ENCODE measurements at places on chromosomes 6 and 20.

DNA sequence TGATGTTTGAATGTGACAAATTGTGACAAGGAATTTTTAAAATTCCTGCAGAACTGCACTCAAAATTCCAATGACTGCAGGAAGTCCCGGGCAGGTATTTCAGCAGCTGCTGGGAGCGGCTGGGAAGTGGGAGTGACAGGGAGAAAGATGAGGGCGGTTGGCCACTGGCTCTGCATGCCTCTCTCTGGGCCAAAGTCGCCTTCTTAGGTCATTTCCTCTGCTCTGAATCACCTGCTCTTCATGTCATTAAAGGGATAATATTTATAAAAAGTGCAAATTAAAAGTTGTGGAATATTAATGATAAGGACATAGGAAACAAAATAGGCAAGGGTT is 43.9 kb downstream of the RAMACL start:
- DNase-seq = peak; percentile 85

- no peak for DNase-seq
These were observed 106.1 kb downstream of the CDC5L start for GRCh38 chr6:44493593-44493992.

DNA sequence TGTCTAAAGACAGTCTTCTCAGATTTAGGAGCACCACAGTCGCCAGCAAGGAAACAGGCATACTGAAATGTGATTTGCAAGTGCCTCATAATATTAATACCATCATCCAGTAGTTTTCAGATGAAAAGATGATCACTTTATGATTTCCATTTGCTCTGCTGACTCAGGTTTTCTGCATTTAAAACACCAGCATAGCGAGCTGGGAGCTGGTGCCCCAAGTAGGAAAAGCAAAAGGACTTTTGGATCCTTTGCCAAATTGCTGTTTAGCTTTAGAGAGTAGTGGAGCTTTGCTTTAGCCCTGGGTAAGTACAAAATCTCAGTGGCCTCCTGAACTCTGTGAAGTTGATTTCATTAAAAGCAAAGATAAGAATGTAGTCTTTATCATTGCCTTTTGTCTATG is 78.5 kb downstream of the JAG1 start:
- no peak for DNase-seq

DNA sequence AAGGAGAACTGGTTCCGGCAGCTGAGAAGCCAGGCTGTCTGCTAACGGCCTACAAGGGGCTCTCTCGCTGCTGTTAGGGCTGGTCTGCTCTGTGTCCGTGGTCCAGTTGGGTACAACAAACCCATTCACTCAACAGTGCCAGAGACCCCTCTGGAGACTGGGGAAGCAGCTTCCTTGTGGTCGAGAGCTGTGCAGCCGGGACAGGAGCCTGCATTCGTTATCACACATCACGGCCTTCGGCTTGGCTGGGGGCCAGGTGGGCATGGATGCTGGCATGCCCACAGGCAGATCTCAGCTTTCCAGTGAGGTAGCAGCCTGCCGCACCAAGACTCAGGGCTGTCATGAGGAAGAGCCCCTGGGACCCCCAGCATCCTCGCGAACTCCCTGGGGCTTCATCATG is 124.7 kb downstream of the PREX1 start:
- DNase-seq = no peak

GRCh38 chr6:28211840-28212509 is 13.1 kb upstream of the ZSCAN9 start:
- no peak for DNase-seq

DNA sequence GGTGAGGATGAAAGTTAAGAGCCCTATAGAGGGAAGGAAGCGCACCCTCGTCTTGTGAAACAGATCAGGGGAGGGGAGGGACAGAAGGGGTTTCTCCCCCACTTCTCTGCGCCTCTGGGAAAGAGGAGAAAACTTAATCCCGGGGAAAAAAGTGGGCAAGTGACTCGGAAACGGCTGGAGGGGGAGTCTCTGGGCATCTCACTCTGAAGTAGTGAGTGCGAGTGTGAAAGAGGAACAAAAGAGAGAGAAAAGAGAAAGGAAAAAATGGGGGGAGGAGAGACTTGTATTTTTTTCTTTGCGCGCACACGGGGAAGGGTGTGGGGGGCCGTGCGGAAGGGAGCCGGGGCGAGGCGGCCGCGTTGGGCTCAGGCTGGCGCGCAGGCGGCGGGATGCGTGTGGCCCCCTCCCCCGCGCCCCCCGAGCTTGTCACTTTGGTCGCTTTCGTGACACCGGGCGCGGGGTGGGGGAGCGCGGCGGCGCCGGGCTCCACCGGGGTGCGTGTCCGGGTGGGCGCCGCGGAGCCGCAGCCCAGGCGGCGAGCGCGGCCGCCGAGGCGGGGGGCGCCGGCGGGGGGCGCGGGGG is 454 bp downstream of the L3MBTL3 start:
- no peak for DNase-seq

GRCh38 chr20:23925789-23926525 is 46.4 kb upstream of the CST5 start:
- DNase-seq = no peak

DNA sequence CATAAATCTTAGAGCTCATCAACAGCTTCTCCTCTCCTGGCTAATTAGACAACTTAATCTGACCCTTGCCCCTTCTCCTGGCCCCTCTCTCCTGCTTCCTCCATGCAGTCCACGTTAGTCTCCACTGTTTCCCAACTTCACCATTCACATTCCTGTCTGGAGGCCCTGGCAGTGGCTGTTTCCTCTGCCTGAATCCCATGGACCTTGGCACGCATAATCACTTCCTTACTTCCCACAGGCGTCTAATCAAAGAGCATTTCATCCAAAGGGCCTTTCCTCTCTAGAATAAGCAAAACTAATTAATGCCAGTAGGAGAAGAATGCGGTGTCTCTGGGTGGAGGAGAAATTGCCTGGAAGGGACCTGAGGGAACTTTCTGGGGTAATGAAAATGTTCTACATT is 16.4 kb upstream of the XRN2 start:
- no peak for DNase-seq

GRCh38 chr6:82095091-82095490 is 152.5 kb downstream of the IBTK start:
- DNase-seq = no peak

DNA sequence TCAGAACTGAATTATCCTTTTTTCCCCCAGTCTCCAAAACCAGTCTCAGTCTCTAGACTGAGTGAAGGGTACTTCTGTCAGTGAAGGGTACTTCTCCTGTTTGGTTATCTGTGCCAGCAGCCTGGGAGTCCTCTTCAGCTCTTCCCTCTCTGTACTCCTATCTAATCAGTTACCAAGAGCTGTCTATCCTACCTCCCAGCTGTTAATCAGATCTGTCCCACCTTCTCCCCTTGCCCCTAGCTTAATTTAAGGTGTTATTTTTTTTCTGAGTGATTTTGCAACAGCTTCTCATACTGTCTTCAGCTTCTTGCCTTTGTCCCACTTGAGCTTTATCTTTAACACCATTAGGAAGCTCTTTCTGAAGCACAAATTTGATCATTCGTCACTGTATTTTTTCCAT is 491.9 kb upstream of the SOX4 start:
- no peak for DNase-seq

DNA sequence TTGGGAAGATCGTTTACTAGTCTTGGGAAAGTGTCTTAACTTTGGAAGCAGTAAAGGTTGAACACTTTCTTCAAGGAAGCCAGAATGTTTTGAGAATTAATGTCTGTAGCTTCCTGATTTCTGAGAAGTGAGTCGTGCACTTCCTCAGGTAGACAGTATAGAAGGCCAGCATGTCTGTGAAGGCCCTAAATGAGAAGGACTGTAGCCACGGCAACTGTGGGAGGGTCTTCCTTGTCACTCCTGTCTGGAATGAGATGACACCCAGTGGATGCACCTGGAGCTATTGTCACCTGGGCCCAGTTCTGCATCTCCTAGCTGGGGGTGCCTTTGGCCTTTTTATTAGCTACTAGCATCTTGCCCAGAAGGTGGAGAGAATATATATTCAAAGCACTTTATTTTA is 8.8 kb downstream of the STX16 start:
- no peak for DNase-seq

GRCh38 chr6:79648328-79648727 is 17.2 kb downstream of the SH3BGRL2 start:
- DNase-seq = no peak

- no peak for DNase-seq
These were observed 31.0 kb upstream of the NTSR1 start for GRCh38 chr20:62677678-62678077.

- DNase-seq = no peak
These were observed 17.0 kb downstream of the GPX5 start for GRCh38 chr6:28542440-28543296.

DNA sequence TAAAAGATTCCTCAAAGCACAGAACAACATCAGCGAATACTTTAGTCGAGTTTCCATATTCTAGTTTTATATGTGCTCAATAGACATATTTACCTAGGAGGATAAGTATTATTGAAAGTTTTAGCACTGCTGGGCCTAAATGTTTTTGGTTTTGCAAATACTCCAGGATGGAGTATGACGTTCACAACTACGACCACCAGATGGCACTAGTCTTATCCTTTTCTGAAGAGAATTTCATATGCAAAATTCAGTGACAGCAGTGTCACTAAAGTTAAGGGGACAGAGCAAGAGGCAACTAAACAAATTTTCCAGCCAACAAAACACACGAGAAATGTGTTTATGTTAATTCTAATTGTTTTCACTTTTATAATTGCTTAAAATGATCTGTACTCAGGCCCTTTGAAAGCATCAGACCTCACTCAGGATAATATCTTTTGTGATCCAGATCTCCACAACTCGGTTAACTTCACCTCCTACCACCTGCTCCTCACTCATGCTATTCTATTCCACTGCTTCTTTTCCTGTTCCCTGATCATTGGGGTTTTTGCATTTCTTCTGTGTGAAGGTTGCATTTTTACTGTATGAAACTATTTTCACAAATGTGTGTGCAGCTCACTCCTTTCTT is 220.8 kb downstream of the TRDN start:
- no peak for DNase-seq

DNA sequence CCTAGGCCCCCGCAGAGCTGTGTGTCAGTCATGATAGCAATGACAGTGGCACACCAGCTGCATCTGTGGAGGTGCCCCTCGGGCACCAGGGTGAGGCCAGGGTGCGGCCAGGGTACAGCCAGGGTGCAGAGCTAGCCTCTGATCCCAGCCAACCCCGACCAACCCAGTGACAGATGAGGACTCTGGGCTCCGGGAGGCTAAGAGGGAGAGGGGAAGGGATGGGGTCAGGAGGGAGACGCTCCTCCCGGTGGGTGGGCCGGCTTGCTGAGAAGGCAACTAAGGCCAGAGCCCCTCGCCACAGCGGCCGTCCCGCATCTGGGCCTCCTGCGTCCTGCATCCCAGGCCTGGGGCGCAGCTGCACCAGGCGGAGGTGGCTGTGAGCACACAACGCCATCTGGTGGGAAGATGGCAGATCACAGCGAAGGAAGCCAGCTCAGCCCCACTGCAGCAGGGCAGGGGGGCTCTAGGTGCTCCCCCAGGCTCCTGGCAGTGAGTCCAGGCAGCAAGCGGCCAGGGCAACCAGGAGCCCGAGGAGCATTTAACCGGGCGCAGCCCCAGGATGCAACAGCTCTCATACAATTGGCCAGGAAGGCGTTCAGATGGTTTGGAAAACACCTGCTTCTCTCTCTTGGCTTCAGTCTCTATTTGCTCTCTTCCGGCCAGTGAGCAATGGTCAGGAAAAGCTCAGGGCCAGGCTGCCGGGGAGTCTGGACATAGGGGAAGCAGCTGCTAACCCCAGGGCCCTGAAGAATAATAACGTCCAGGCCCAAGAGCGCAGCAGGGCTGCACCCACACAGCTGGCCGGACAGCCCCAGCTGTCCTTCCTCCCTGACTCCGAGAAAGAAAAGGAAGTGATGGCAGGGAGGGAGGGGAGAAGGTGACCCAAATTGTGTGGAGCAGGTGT is 169.4 kb downstream of the TAF4 start:
- no peak for DNase-seq

GRCh38 chr6:161429921-161430490 is 156.1 kb upstream of the AGPAT4 start:
- no peak for DNase-seq

DNA sequence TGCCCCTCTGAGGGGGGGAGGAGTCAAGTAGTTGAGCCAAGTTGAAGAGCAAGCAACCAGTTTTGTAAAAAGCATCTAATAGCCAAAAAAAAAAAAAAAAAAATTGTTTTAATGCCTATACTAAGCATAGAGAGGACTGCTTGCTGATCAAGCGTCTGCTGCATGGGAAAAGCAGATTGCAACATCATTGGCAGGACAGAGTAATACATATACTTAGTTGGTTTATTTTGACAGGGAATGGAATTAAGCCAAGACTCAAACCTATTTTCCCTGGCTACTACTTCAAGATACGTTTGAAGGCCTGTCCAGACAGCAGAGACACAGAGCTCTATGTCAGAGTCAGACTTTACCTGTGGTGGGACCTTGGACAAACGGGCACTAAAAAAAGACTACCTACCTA is 120.5 kb downstream of the RTN4IP1 start:
- no peak for DNase-seq

All from mesenteric fat pad (tissue), 1 donor.